NCI-H1436 treated with DMSO at 0.1 percent for 48 hours (cell line): ENCODE measurements at places on chromosomes 2 and 18.

- no peak for DNase-seq
These were observed 139.9 kb upstream of the LTBP1 start for GRCh38 chr2:32806857-32807256.

GRCh38 chr2:13052547-13052946 lies 335.8 kb downstream of the TRIB2 start:
- DNase-seq, result no peak

- no peak for DNase-seq
These were observed 47.6 kb downstream of the RPL37A start for GRCh38 chr2:216546241-216546640.

DNA sequence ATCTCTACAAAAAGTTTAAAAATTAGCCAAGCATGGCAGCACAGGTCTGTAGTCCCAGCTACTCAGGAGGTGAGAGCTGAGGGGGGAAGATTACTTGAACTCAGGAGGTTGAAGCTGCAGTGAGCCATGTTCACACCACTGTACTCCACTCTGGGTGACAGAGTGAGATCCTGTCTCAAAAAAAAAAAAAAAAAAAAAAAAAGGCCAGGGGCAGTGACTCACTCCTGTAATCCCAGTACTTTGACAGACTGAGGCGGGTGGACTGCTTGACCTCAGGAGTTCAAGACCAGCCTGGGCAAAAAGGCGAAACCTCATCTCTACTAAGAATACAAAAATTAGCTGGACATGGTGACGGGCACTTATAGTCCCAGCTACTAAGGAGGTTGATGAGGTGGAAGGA lies 37.0 kb downstream of the PUM2 start:
- no peak for DNase-seq

DNA sequence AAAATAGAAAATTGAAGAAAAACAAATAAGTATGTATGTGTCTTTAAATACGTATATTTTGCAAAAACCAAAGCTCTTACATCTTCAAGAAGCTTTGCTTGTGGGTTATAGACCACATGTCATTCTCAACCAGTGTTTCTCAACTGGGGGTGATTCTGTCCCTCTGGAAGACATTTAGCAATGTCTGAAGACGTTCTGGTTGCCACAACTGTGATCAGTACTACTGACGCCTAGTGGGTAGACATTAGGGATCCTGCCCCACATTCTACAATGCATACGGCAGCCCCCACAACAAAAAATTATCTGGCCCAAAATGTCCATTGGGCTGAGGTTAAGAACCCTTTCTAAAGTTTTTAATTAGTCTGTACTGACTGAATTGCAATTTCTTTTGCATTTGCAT lies 48.4 kb downstream of the UNC50 start:
- DNase-seq, result no peak

DNA sequence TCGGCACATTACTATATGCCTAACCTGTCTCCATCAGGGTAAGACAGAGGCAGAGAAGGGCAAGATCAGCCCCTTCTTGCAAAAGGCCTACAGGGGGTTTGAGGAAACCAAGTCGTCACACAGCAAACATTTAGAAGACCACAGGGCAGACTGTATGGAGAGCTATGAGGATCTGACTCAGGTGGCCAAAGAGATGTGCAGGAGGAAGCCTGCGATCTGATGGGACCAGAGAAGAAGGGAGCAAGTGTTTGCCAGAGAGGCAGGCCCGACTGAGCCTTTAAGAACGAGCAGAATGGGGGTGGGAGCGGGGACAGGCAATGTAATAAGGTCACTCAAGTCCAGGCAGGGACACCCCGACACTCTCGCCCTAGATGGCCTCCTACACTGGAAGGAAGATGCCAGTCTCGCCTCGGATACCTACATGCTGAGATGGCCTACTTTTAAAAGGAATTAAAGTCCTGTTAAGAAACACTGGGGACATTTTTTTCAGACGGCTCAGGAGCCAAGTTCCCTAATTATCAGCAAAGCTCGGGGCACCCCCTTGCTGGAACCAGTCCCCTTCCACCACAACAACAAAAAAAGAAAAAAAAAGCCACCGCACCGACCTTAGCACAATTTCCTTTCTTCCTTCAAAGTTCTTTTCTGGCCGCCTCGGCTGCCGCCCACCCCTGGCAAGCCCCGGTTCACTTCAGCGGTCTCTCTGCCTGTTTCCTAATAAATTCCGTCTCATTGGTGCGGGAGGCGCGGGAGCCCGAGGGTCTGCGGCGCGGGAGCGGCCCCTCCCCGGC lies 1.5 kb downstream of the SFXN5 start:
- DNase-seq, result no peak

DNA sequence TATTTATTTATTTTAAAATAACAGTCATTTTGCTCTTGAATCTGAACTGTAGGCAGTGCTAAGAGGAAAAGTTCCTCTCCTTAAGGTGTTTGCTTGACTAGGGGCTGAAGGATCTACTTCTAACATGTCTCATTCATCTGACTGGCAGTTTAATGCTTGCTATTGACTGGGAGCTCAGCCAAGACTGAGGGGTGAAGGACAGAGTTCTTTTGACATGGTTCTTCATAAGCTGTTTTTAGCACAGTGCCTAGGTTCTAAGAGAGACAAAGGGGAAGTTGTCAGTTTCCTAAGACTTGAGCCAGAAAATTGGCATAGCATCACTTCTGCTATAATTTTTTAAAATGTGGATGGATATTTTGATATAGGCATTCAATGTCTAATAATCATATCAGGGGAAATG lies 73.0 kb downstream of the COMMD1 start:
- peak; percentile 20 for DNase-seq
